ENCODE measurements at places on chromosomes 6 and 20.

- no peak for DNase-seq
Observed at GRCh38 chr6:83854766-83855165, 1.6 kb downstream of the RIPPLY2 start.

- no peak for DNase-seq
Observed at GRCh38 chr6:30162265-30163089, 869 bp upstream of the TRIM15 start.

DNA sequence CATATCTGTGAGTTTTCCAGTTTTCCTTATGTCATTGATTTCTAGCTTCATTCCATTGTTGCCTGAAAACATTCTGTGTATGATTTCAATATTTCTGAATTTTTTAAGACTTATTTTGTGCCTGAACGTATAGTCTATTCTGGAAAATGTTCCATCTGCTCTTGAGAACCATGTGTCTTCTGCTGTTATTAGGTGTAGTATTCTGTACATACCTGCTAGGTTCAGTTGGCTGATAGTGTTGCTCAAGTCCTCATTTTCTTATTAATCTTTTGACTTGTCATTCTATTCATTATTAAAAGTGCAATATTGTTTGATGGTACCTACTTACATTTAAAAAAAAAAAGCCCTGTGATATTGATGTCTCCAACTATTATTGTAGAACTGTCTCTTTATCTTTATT is 869.8 kb upstream of the MAN1A1 start:
- no peak for DNase-seq

DNA sequence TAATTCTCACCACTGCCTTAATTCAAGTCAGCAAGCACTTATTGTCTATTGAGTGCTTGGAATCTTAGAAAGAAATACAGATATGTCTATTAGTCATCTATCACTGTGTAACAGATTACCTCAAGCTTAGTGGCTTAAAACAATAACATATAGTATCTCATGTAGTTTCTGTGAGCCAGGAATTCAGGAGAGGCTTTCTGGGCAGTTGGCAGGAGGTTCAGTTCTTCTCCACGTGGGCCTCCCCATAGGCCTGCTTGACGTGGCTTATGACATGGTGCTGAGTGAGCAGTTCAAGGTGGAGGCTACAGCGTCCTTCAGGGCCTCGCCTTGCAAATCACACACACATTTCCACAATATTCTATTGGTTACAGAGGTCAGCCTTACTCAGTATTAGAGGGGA is 69.7 kb downstream of the DTD1 start:
- DNase-seq, result no peak

DNA sequence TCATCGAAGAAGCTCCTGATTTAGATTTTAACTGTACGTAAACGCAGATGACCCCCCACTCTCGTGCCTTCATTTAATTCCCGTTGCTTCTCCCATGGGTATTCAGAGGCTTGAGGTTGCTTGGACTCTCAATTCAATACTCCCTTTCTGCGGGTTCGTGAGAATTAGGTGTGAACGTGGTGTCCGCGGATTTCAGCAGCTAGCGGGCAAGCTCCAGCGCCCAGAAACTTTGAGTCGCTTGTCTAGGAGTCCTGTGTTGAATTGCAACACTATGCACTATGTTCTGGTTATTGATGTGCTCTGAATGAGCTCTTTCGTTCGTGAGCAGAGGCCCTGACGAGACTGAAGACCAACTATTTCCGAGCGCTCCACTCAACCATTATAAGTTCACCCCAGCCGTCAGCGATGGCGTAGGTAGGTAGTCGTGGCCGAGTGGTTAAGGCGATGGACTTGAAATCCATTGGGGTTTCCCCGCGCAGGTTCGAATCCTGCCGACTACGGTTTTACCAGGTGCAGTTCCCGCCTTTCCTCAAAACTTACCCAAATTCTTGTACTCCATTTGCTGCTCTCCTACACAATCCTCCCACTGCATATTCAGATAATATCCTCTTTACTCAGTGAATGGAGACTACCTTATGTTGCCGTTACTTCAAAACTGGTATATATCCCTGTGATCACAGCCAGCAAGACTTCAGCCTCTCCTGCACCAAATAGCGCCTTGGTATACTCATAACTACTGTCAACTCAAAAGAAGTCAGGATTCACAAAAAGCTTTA is 72.6 kb upstream of the ZNF184 start:
- no peak for DNase-seq

DNA sequence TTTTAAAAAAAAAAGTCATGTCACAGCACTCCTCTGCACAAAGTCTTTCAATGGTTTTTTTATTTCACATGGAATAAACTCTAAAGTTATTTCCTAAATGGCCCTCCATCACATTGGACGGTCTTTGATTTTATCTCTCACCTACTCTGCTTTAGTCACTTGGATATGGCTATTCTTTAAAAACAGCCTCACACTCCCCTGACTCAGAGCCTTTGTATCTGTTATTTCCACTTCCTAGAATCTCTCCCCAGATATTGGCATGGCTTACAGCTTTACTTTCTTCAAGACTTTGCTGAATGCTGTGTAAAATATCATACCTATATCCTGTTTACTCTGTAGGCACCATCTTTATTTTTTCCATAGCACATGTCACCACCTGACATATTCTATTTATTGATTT is 194.7 kb upstream of the MCHR2 start:
- no peak for DNase-seq

GRCh38 chr6:34145161-34146020 is 496 bp downstream of the GRM4 start:
- DNase-seq, result no peak

DNA sequence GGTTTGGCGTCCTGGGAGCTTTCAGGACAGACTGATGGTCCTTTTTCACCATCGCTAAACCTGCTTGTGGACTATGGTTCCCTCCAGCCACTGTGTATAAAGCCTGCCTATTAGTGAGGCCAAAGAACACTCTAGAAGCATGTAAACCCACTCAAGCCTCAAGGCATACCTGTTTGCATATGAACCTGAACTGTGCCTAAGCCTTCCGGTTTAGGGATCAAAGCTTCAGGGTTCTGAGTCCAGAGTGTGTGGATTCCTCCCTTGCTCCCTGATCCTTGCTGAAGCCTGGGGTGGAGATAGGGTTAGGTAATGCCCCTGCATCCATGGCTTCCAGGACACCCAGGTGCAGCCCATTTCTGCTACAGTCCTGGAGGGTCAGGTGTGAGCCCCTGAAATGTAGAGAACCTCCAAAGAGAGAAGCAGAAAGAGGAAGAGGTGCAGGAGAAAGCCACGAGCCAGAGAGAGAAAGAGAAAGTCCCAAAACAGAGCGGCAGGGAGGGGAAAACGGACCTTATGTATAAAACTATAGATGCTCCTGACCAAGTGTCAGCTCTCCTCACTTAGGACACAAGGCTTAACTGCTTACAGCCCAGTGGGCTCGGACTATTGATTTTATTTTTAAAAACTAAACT is 93.3 kb downstream of the SCML4 start:
- no peak for DNase-seq

- peak; percentile 32 for DNase-seq
Observed at GRCh38 chr20:57259121-57259937, 7.1 kb downstream of the BMP7 start.

DNA sequence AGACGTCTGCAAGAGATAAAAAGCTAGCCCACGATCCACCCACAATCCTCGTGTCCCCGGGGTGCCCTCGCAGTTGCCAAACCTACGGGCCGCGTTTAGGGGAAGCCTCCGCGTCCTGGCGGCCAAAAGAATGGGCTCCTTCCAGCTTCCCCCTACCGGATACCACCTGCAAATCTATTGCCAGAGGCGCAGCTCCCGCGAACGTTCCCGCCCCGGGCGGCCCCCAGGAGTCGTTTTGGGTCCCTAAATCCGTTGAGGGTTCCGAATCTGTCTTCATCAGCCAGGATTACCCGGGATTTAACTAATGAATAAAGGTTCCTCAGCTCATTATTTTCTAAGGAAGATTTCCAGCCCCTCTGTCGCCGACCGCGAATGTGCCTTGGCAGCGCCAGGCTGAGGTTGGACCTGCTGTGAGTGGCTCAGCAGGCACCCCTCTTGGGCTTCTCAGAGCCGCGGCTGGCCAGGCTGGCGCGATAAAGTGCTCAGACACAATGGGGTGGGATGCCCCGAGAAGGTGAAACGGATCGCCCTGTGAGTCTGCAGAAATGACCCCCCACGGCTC is 2.8 kb upstream of the VSX1 start:
- DNase-seq, result no peak

GRCh38 chr6:133242637-133243585 is 1.8 kb downstream of the EYA4 start:
- no peak for DNase-seq

GRCh38 chr6:155399745-155400653 is 55.6 kb downstream of the NOX3 start:
- DNase-seq, result no peak

DNA sequence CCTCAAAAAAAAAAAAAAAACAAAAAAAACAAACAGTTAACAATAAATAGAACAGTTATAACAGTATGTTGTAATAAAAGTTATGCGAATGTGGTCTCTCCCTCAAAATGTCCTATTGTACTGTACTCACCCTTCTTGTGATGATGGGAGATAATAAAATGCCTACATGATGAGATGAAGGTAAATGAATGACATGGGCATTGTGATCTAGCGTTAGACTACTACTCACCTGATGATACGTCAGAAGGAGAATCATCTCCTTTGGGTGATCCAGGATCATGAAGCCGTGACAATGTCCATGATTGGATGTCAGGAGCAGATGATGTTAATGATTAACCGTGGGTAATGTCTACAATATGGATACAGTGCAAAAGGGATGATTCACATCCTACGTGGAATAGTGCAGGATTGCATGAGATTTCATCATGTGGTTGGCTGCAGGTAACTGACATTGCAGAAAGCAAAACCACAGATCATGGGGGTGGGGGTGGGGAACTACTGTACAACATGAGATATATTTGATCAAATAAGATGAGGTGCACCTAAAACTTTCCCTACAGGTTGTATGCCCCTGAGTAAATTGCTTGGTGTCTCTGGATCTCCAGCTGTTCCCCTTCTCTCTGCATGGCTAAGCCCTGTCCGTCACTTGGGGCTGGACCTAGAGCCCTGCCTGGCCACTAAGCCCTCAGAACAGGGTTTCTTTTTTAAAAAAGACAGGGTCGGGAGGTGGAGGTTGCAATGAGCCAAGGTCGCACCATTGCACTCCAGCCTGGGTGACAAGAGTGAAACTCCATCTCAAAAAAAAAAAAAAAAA is 6.2 kb upstream of the RBCK1 start:
- DNase-seq, result no peak

GRCh38 chr6:71045296-71045695 is 88.4 kb upstream of the B3GAT2 start:
- DNase-seq, result no peak

GRCh38 chr6:125507987-125508655 is 206.4 kb upstream of the HDDC2 start:
- DNase-seq, result no peak

GRCh38 chr20:59603781-59604541 is at the start of gene PHACTR3:
Gene PHACTR3 (plus strand): TSS chr20:59604540. CDS start chr20:59605015, 475 bp downstream.
- peak; percentile 21 for DNase-seq

DNA sequence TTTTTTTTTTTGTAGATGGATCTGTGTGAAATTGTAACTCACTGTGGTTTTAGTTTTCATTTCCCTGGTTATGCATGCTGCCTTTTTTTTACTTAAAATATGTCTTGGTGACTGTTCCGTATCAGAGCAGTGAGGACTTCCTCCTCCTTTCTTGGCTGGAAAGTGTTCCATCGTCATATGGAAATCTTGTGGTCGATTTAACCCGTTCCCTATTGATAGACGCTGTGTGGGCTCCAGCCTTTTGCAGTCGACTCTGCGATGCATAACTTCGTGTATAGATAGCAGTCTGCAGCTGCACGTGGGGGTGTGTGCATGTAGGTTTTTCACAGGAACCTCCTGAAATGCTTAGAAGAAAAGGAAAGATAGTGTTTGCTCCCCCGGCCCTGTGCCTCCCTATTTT is 28.1 kb upstream of the PNPLA1 start:
- no peak for DNase-seq

GRCh38 chr6:53737746-53738145 is 57.1 kb upstream of the LRRC1 start:
- no peak for DNase-seq

GRCh38 chr20:1364106-1364505 is 28.7 kb downstream of the FKBP1A start:
- DNase-seq, result no peak

- peak; percentile 26 for DNase-seq
Observed at GRCh38 chr6:163329991-163330390, 84.5 kb upstream of the QKI start.

- no peak for DNase-seq
Observed at GRCh38 chr6:69019832-69020231, 384.8 kb downstream of the ADGRB3 start.

DNA sequence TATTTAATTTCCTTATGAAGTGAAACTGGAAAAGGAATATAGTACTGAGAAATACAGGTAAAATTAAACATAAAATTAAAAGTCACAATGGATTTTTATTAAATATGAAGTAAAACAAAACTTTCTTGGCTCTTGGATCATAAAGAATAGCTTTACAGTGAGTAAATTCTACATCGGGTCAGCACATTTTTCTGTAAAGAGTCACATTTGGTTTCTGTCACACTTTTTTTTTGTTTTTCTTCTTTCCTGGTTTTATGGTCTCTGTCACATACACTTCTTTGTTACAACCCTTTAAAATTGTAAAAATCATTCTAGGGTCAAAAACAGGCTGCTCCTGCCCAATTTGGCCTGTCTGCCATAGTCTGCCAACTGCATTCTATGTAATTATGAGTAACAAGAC is 254.4 kb upstream of the POU3F2 start:
- DNase-seq, result no peak

GRCh38 chr20:33277471-33278441 is 5.3 kb upstream of the BPIFB1 start:
- no peak for DNase-seq

DNA sequence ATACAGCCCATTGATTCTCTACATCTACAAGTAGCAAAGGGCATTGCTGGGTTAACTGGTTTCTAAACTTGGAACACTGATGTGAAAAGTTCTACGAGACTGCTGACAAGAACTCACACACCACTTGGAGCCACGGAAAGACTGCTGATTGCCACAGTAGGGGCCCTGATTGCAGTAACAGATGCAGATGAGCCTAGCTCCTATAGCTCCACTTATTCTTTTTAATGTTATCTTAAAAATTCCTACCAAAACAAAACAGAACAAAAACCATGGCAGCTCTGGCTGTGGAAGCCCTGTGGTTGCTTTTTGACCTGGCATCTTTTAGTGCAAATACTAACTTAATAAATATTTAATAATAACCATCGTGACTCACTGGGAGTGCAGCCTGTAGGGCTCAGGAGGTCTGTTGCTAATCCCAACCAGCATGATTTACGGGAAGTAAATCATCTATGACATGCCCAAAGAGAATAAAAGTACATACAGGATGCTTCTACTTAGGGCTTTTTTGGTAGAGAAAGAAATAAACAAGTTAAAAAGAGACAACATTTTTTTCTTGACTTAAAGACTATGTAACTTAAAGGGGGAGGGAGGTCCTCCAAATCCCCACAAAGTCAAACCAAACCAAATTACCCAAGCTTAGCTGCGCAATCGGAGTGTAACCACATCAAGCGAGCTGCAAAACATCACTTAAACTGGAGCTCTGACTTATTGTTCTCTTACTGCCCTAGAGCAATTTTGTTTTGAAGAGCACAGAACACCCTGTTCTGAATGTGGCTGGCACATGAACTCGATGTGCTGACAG is 87.2 kb downstream of the FKBP5 start:
- peak; percentile 52 for DNase-seq
